ENCODE measurements at places on chromosomes 5 and 9.

DNA sequence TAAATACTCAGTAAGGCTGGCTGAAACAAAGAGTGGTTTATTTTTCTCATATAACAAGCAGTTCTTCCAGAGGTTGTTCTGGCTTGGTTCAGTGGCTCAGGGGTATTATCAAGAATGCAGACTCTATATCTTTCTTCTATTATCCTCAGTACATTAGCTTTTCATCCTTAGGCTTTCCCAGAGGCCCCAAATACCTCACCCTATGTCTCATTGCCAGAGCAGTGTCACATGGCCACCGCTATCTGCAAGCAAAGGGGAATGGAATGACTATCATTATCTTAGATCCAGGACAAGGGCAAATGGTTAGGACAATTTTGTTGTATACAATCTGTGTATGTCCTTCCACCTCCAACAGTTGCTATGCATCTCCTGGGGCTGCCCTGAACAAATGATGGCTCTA is 69.0 kb upstream of the SNX2 start:
- no peak for DNase-seq

GRCh38 chr5:172740428-172741205 is 30.4 kb downstream of the DUSP1 start:
- DNase-seq, result no peak

- DNase-seq, result no peak
Observed at GRCh38 chr5:21030981-21031380, 1043.0 kb upstream of the CDH18 start.

DNA sequence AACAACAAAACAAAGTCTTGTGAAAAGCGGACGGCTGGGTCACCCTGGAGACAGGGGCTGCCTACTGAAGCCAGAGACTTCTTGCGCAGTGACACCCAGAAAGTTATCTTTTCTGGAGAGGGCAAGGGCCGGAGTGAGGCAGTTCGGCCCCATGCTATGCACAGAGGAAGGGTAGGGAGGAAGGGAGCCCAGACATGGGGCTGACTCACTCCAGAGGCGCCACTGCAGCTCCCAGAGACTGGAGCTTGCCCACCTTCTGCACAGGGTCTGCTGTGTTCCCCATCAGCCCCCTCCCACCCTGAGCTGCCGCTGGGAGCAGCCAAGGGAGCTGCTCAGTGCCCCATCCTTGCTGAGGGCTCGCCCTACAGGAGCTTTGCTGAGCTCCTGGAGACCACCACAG is 13.3 kb downstream of the SLC6A3 start:
- no peak for DNase-seq

GRCh38 chr9:128120061-128120740 is 7.3 kb downstream of the PTGES2 start:
- DNase-seq, result no peak

DNA sequence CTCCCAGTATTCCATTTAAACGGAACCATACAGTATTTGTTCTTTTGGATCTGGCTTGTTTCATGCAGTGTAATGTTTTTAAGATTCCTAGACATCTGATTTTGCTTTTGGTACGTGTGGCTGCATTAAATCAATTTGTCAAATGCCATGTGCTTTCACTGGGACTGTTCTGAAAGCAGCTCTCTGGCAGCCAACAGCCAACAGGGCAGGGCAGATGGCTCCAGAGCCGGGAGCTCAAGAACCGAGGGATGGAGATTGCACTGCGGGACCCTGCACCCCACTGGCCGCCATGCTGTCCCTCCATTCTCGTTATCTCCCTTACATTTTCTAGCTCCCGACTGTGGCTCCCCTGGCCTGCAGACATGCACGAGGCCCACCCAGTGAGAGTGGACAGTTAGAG is 33.4 kb upstream of the AIF1L start:
- no peak for DNase-seq

DNA sequence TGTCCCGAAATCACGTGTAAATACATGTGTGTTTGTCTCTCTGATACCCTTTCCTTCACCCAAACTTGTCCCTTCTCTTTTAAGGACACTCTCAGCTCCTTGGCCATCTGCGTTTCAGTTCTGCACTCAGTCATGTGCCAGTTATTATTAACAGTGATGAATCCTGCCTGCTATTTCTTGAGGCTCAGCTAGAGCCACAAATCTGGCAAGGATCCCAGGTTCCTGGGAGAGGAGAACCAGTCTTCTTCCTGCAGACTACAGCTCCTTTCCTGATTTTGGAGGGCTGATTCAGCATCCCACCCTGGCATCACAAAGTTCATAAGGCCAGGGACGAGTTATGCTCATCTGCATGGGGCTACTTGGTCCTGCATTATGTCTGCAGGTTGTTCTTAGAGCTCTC is 5.6 kb downstream of the MAMDC2 start:
- DNase-seq, result no peak

DNA sequence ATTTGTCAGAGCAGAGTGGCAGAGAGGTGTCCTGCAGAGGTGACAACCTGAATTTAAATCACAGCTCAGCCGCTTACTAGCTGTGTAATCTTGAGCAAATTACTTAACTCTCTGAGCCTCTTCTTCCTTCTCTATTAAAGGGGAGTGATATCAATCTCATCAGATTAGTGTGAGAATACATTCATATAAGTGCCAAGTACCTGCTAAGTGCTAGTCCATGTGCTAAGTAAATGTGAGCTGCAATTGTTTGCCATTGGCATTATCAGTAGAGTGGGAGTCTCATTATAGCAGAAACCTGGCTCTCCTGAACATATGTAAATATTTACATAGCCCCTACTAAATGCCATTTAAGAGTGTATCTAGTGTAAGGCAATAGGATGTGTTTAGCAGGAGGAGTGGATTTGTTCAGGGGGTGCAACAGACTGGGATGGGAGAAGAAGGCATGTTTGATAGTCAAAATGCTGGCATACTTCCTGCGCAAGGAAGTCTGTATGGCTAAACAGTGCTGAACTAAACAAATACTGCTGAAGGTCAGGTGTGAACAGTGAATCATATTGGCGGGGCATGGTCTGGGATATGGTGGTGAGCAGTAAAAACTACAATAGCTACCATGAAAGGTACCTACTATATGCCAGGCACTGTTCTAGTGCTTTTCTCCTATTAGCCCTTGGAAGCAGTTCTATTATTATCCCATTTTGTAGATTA is 74.5 kb downstream of the F2RL2 start:
- DNase-seq, result peak; percentile 94

DNA sequence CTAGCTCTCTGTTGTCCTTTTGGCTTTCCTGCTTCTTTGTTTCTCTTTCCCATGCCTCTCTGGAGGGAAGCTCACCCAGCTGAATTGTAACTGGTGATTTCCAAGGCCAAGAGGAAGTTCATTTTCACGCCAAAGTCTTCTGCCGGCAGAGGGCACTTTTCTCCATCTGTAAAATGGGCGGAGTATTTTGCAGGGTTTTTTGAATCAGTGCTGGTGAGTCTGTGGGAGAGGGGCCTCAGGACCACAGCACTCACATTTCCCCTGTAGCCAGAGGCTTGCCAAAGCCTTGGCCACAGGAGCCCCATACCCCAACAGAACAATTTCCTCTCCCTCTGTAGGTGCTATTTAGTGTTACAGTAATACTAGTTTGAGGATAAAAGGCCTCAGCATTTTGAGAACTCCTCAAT is 42.3 kb upstream of the MATR3 start:
- no peak for DNase-seq

DNA sequence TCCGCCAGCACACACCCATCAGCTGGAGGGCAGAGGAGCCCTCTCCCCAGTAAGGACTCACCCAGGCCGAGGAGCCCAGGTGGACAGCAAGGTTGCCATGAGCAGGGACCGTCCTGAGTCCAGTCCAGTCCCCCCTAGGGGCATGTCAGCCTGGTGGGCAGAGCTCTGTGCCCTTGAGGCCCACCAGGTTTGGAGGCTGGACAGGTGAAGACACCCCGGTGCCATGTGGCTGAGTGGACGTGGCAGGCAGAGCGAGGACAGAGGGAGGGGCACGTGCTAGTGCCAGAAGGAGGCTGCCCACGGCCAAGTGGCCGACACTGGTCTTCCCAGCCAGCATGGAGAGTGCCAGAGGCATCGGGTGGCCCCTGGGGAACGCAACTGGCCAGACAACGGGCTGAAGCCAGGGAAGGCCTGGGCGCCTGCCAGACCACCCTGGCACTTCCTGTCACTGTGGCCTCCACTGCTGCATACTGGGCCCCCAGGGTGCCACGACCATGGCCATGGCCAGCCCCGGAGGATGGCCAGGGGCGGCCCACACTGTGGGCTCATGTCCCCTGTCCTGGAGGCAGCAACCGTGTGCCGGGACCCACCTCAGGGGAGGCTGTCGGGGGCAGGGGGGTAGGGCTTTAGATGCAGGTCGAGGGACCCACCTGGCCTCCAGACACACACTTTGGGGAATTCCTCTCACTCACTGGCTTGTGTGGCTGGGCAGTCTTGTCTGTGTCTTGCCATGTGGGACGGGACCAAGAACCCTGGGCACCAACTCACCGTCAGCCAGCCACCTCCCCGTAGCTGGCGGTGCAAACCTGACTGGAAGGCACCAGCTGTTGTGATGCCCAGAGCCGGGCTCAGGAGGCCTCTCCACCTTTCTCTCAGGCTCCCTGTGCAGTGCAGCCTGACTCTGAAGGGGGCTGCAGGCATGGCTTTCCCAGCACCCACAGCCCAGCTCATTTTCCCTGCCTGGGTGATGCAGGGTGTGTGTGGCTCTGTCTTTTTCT is 42.3 kb upstream of the LPCAT1 start:
- no peak for DNase-seq

DNA sequence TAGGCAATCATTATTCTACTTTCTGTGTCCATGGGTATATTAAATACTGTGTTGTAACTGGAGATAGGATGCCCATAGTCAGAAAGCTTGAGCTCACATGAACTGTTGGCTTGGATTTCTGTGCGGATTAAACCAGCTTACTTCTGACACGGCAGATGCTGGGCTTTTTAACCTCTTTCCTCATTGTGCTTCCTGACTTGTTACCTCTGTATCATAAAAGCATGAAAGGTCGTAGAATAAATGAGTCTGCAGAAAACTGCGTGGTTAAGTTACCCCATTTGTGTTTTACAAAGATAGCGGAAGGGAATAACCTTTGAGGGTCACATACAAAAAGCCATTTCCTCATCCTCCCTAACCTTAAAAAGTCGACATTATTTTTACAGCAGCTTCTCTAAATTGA is 199.5 kb upstream of the DMRT1 start:
- peak; percentile 56 for DNase-seq

DNA sequence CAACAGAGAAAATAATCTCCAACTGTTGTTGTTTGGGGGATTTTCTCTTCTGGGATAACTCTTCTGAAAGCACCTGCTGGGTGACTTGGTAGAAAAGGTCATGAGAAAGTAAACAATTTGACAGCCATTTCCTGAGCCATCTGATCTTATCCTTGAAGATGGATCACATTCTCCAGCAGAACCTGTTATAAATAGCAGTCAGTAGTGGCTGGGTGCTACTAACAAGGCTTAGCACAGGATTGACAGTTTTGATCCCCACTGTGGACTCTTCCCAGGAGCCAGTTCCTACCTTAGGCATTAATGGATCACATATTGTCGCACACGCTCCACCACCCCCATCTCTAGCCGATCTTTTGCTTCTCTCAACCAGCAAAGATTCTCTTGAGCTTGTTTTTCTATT is 220.2 kb downstream of the PLK2 start:
- no peak for DNase-seq

GRCh38 chr5:149221326-149221725 is 50.3 kb upstream of the AFAP1L1 start:
- no peak for DNase-seq

GRCh38 chr5:124056326-124056990 is 544.5 kb downstream of the CSNK1G3 start:
- DNase-seq, result no peak

GRCh38 chr5:16568875-16569580 is 47.8 kb downstream of the RETREG1 start:
- DNase-seq, result no peak

DNA sequence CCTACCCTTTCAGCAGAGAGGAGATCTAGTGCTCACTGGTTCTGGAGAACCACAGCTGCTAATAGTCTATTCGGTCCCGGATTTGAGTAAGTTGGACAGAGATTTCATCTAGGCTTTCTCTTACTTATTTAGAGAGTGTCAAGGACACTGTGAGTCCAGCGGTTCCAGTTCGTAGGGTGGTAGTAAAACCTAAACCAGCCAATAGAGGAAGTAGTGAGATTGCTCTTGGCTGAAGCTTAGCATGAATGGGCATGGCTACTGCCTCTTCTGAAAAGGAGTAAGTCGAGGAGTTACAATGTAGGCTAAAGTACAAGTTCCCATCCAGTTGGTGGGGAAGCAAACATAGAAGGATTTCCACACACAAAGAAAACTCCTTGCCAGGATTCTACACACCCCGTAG is 109.6 kb upstream of the MOCS2 start:
- no peak for DNase-seq

GRCh38 chr5:9251379-9251980 is 294.4 kb downstream of the SEMA5A start:
- no peak for DNase-seq

DNA sequence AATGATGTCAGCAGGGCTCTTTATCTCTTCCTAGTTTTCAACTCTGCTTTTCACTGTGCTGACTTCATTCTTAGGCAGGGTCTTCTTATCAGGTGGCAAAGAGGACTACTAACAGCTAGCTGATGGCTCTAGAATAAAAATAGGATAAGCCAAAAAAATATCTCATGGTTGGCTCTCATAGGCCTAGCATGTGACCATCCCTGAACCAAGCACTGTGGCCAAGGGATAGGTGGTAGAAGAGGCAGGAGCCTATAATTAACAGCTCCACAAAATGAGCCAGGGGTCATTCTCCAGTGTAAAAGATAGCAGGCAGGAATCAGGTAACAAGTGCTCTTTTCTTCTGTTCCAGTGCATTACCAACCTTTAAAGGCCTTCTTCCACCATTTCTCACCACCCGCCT is 21.1 kb downstream of the ANKDD1B start:
- no peak for DNase-seq

GRCh38 chr5:2740051-2740875 is 11.2 kb downstream of the IRX2 start:
- no peak for DNase-seq

DNA sequence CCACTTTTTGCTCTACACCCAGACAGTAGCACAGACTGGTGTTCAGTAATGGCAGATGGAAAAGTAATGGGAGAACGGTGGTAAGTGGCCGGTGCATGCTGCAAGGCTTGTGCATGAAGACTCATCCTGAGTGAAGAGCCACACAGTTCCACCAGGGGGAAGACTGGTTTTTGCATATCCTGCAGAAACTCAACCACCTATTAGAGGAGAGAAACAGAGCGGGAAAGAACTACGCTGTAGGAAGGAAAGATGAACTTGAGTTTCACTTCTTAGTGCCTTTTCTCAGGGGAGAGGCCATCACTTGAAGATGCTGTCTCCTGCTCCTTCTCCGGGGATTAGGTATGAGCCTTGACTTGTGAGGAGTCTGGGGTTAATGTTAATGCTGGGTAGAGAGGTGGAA is 9.4 kb upstream of the PRSS3 start:
- DNase-seq, result no peak

GRCh38 chr5:72418271-72418670 is 88.9 kb downstream of the ZNF366 start:
- no peak for DNase-seq

- no peak for DNase-seq
Observed at GRCh38 chr5:139946006-139946405, 97.1 kb downstream of the NRG2 start.

GRCh38 chr5:58925627-58926540 is 343.0 kb downstream of the RAB3C start:
- peak; percentile 63 for DNase-seq
